ENCODE measurements at places on chromosomes 5 and 9.

DNA sequence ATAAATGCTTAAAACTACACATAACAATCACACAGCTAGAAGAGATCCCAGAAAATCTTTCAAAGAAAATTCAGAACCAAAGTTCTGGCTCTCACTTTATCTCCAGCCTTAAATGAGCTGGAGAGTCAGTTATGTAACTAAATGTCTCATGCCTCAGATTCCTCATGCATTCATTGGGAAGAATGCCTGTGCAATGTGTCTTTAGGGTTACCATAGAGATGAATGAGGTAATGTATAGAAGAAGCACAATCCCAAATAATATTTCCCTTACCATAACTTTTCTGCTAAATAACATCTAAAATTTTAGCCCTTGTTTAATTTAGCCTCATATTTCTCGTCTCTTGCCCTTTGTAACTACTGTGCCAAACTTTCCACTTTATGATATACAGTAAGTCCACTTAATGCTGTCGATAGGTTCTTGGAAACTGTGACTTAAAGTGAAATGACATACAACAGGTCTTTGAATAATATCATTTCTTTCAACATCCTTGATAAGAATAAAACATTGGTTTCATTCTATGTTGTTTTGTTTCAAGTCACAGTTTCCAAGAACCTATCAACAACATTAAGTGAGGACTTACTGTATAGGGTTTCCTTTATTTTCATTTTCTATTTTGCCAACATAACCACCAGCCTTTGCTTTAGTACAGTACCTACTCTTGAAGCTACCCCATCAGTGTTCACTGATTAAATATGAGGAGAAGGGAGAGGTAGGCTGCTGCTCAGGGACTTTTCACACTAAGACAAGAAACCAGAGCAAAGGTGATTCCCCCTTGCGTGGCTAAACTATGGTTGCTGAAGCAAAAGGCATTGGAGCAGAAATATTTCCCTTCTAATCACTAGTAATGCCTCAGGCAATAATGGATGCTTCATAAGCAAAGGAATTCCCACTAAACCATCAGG, 295.7 kb upstream of the PTGER4 start:
- no peak for DNase-seq

GRCh38 chr9:4822057-4822456, 29.3 kb downstream of the RCL1 start:
- DNase-seq = no peak

DNA sequence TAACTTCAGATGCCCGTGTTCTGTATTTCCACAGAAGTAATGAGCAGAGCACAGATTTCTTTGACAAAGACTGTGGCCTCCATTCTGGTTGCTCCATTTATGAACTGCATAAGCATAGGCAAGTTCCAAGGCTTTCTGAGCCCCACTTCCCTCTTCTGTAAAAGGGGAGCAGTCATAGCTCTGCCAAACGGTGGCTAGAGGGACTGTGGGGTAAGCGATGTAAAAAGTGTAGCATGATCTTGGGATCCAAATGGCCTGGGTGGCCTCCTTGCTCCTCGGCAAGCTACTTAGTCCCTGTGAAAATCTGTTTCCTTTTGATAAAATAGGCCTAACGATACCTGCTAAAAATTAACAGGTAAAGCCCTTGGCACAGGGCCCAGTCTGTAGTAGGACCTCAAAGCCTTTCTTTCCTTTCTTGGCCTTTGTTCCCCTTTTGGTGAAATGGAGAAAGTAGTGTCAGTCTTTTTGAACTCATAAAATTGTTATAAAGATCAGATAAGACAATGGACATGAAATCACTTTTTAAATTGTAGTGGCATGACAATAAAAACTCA, 646.6 kb downstream of the ACTL7B start:
- DNase-seq = no peak

DNA sequence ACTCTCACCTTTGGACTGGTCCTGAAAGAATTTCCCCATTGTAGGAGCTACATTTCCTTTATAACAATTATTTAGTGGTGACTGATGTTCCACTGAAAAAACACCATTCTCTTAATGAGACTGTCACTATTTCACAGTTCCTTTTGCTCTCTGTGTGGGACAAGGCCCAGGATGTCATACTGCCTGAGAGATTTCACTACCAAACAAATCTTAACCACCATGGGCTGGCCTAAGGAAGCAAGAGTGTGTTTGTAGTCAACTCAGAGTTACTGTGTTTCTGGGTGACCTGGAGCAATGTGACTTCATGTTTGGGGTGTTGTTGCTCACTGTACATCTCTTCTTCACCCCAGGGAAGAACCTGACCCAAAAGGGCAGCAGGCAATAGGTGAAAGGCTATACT, 50.1 kb upstream of the ZNF608 start:
- DNase-seq = no peak

DNA sequence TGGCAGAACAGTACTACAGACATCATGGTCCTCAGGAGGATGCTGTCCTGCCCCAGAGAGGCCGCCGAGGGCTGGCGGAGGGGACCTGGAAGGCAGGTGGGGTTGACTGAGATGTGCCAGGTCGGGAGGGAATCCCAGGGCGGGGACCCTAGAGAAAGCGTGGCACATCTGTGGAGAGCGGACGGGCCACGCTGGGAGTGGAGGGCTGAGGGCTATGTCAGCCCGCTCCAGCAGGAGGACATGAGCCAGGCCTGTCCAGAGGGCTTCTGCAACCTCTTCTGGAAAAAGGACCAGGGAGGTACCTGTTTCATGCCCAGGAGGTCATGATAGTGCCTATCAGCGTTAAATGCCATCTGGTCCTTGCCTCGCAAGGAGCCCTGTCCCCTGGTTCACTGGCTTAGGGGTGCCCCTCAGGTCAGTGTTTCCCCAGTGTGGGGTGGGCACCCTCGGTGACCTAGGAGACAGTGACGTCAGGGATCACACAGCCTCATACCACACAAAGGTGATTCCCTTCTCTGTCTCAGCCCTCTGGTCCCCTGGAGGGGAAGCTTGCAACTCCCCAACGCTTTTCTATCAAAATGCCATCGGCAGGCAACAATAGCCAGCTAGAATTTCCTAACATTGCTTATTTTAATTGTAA, 103.6 kb upstream of the IER5L start:
- DNase-seq = peak; percentile 31

DNA sequence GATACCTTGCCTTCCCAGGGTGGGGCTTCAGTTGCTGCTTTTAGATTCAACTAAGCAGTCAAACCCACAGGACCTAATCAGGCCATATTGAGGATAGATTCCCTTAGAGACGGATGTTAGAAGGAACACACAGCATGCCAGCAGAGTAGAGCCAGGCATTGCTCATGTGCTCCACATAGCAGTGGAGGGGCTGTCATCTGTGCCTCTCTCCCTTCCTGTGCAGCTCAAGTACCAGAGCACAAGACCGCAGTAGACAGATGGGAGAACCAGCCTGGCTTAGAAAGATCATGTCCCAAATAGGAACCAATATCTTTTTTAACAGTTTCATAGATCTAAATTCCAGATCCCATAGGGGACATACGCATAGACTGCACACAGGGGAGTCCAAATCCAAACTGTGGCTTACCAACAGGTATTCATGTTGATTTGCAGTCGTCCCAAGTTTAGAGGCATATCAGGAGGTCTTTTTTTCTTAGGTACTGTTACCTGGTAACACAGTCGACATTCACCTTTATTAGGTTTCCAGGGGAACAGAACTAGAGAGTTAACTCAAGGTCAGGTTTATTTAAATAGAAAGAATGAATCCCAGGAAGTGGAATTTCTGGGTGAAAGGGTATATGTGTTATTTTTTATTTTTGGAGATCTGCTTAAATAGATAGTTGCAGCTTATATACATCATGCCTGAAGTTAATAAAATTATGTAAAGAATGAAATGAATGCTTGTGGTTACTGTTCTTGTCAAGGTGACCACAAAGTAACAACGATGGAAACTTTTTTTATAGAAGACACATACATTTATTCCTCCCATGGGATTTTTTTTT, 43.5 kb upstream of the PCAT7 start:
- DNase-seq = no peak

GRCh38 chr5:51986733-51987132, 603.5 kb downstream of the ISL1 start:
- no peak for DNase-seq

GRCh38 chr5:68424799-68425537, 209.4 kb downstream of the PIK3R1 start:
- DNase-seq = no peak

- no peak for DNase-seq
These were observed 317.9 kb upstream of the ITGA1 start for GRCh38 chr5:52469835-52470234.

GRCh38 chr9:136675477-136676296, 11.6 kb downstream of the AGPAT2 start:
- no peak for DNase-seq

DNA sequence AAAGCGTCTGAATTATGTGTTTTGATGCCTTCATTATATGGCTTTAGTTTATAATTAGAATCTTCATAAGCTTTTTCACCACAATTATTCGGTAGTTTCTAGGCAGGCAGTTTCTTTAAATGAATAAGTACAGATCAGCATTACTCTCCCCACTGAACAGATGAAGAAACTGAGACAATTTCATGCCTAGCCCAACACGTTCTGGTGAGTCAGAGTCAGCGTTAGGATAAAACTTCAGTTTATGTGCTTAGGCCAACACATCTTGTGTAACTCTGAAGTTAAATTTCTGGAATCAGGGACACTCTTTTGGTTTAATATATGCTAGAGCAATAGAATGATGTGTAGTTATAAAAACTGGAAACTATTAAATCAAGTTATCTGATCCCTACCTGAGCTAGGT, 186.7 kb upstream of the ELL2 start:
- no peak for DNase-seq

DNA sequence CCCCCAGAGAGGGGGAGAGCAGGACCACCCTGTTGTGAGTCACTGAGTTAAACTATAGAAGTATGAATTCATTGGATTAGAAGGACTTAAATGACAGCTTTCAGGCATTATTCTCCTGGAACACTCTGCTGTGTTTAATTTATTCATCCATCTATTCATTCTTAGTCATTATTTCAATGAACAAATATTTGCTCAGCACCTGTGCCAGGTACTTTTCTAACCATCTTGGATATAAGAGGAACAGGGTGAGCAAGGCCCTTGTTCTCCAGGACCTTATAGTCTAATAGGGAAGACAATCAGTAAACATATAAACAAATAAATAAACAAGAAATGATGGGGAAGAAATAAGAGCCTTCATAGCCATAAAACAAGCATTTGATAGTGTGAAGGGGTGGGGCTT, 483.9 kb upstream of the BRINP1 start:
- DNase-seq = no peak

All from cardiac septum (tissue), 1 donor.